Endodermal cell (in vitro differentiated cells): ENCODE measurements at places on chromosomes 1 and 21. TPM values are rescaled to one million over a fixed set of nuclear protein-coding genes. Genes with fewer than 3 reads are reported as not detected.

ADAMTS4 gene
- total RNA-seq, result 1.9 and 4.4 TPM in 2 replicates

DNA sequence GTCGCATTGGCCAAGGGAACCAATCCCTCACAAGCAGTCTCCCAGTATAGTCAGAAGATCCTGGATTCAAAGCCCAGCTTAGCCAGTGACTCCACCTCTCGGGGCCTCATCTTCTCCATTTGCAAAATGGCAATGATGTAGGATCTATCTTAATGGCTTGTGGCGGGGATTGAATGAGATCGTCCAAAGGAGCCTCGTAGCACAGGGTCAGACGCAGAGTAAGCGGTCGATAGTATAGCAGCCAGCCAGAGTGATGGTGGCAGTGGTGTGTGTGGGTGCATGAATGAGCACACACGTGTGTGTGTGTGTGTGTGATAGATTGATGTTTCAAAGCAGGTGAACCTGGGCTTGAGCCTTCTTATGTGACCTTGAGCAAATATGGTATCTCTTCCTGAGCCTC lies 79.8 kb upstream of the WNT4 start:
- H3K27me3 ChIP-seq, result no peaks in the 10 kb centered on the region
- DNase-seq, result peak; percentile 35
- no peak overlapping the region for H3K4me3 ChIP-seq
- H3K4me1 ChIP-seq, result no peaks in the 10 kb centered on the region

GRCh38 chr1:41434748-41435449 lies 49.6 kb downstream of the EDN2 start:
- H3K27me3 ChIP-seq, result no peaks in the 10 kb centered on the region
- no peak overlapping the region for H3K4me3 ChIP-seq
- peaks cover 4% of the 10 kb centered on the region for H3K4me1 ChIP-seq
- no peaks in the 10 kb centered on the region for H3K36me3 ChIP-seq
- DNase-seq, result no peak

- no peaks in the 10 kb centered on the region for H3K27me3 ChIP-seq
- H3K36me3 ChIP-seq, result no peaks in the 10 kb centered on the region
- no peak overlapping the region for H3K27ac ChIP-seq
- no peaks in the 10 kb centered on the region for H3K4me1 ChIP-seq
- DNase-seq, result no peak
- no peak overlapping the region for H3K4me3 ChIP-seq
These were observed 406.6 kb upstream of the CAMK1G start for GRCh38 chr1:209176866-209177430.

GRCh38 chr1:193662030-193662429 lies 475.6 kb upstream of the B3GALT2 start:
- H3K4me1 ChIP-seq, result no peaks in the 10 kb centered on the region
- H3K4me3 ChIP-seq, result no peak overlapping the region
- H3K27me3 ChIP-seq, result no peaks in the 10 kb centered on the region
- no peak overlapping the region for H3K27ac ChIP-seq
- H3K36me3 ChIP-seq, result no peaks in the 10 kb centered on the region

DNA sequence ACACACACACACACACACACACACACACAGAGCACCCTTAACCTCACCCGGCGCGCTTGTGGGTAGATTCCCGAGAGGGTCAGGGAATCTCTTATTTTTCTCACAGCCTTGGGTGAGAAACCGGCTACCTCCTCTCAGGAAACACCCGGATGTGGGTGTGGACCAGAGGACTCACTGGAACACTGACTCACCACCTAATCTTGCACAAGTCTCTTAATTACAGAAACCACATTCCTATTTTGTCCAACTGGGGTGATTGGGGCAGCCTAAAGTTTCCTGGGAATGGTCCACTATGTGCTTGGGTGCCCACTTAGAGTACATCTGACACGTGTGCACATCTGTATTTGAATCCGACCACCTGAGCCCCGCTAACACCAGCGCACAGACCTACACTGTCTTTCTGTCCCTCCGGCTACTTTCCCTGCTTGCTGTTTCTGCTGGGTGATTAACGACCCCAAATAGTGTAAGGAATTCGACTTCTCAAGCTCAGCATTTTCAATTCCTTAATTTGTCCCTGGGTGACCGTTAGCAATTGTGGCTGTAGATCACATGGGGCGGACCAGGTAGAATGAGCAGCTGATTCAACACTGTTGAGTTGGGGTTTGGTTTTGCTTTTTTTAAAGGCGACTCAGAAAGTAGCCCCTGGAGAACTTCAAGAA lies 14.0 kb upstream of the TBX15 start:
- peaks cover 97% of the 10 kb centered on the region for H3K27me3 ChIP-seq
- H3K36me3 ChIP-seq, result no peaks in the 10 kb centered on the region
- no peak overlapping the region for H3K4me3 ChIP-seq
- DNase-seq, result no peak
- H3K4me1 ChIP-seq, result no peaks in the 10 kb centered on the region
- no peak overlapping the region for H3K27ac ChIP-seq

GRCh38 chr1:116873680-116874271 lies 35.9 kb upstream of the PTGFRN start:
- H3K27me3 ChIP-seq, result no peaks in the 10 kb centered on the region
- H3K4me3 ChIP-seq, result no peak overlapping the region
- H3K36me3 ChIP-seq, result no peaks in the 10 kb centered on the region
- no peak for DNase-seq
- H3K4me1 ChIP-seq, result peaks cover 5% of the 10 kb centered on the region
- no peak overlapping the region for H3K27ac ChIP-seq
